ENCODE measurements at places on chromosomes 1 and 21. TPM values are rescaled to one million over a fixed set of nuclear protein-coding genes. Genes with fewer than 3 reads are reported as not detected.

DNA sequence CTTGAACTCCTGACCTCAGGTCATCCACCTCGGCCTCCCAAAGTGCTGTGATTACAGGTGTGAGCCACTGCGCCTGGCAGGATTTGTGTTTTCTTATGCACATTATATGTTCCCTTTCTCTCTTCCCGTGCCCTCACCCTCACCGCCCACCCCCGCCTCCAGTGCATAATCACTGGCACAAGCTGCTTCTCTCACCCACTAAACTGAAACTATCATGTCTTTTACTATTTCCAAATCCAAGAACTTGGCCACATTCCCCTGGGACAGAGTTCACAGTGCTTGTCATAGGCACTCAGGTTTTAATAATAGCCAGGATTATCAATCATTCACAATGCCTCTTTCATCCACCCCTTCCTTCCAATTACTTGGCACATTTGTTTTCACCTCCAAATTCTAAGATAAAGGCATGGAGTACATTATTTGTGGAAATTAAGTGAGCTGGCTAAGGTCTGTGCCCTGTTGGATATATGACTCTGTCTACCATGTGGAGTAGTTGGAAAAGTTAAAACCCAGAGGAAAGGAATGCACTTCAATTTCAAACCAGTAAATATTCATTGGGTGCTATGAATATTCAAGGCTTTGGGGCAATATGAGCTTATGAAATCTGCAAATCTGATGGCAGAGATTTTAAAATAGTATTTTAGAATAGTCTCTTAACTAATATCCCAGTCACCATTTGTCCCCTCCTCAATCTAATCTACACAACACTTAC is 17.6 kb upstream of the MAPKAPK2 start:
- no peak overlapping the region for H3K27ac ChIP-seq
- peaks cover 26% of the 10 kb centered on the region for H3K4me1 ChIP-seq
- H3K4me3 ChIP-seq: no peak overlapping the region

Gene PTPN22
- 12.2 TPM for total RNA-seq

- no peaks in the 10 kb centered on the region for H3K27me3 ChIP-seq
- no peaks in the 10 kb centered on the region for H3K36me3 ChIP-seq
- H3K4me3 ChIP-seq: no peak overlapping the region
These were observed 25.6 kb downstream of the PDC start for GRCh38 chr1:186435336-186435735.

Gene LRRC53
- not detected for total RNA-seq

- H3K27ac ChIP-seq: peak overlapping the region; percentile 86
- no peaks in the 10 kb centered on the region for H3K27me3 ChIP-seq
- DNase-seq: peak; percentile 92
These were observed 3.1 kb downstream of the ADAMTSL4 start for GRCh38 chr1:150552128-150552910.

DNA sequence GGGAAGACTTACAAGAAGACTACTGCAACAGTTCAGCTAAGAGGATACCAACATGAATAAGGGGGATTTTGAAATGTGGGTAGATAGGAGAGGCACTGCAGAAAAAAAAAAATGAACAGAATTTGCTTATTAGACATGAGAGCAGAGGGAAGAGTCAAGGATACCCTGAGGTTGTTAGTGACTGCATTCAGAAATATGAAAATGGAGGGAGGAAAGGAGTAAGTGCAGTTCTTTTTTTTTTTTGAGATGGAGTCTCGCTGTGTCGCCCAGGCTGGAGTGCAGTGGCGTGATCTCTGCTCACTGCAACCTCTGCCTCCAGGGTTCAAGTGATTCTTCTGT is 23.3 kb downstream of the INPP5B start:
- H3K4me1 ChIP-seq: peaks cover 26% of the 10 kb centered on the region
- no peaks in the 10 kb centered on the region for H3K27me3 ChIP-seq
- no peak for DNase-seq
- no peaks in the 10 kb centered on the region for H3K36me3 ChIP-seq
- H3K4me3 ChIP-seq: no peak overlapping the region

Gene CCT3
- total RNA-seq: 120 TPM

DNA sequence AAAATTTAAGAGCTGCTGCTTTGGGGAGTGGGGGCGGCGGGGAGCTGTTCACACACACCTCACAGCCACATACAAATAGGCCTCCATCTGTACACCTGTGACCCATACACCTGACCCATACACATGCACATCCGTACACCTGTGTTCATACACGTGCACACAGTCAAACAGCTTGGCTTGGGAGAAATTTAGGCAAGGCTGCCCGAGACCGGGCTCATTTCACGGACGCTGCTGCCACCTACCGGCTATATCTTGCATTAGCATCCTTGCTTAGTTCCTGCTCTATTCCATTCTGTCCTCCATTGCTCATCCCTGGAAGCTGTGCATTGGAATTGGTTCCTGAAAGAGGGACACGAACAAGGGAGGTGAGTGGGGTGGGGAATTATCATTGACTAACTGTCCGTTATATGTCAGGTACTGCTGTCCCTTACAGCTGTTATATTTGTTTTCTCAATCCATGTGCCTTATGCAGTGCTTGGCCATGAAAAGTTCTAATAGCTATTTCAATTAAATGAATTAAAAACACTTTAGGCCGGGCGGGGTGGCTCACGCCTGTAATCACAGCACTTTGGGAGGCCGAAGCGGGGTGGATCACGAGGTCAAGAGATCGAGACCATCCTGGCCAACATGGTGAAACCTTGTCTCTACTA is 37.1 kb upstream of the EPB41 start:
- no peaks in the 10 kb centered on the region for H3K27me3 ChIP-seq
- H3K4me3 ChIP-seq: no peak overlapping the region
- H3K27ac ChIP-seq: no peak overlapping the region
- peak; percentile 85 for DNase-seq
- H3K36me3 ChIP-seq: no peaks in the 10 kb centered on the region
- H3K4me1 ChIP-seq: no peaks in the 10 kb centered on the region
